ENCODE measurements at places on chromosomes 13 and 19. TPM values are rescaled to one million over a fixed set of nuclear protein-coding genes. Genes with fewer than 3 reads are reported as not detected.
A peak's percentile ranks its signal among the peaks of the same experiment; 100 is the strongest.

GRCh38 chr19:3387645-3388589, 21.5 kb downstream of the NFIC start:
- peak; percentile 92 for DNase-seq

DNA sequence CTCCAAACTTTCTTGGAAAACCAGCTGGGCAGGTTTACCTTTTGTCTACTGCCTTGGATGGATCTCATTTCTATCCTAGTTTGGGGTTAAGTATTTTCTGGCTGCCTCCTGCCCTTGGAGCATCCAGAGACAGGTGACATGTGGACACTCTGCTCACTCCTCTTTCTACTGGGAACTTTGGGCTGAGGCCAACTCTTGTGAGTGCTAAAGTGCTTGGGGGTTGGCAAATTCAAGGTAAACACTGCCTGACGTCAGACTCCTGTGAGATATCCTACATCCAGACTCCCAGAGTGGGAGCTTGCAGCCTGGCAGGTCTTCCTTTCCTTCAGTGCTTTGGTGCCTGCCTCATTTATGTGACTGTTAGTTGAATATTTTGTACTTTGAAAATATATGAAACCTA, 388.1 kb downstream of the KCNRG start:
- DNase-seq: no peak

STRN4 gene
- total RNA-seq: 90.0 TPM

- no peak for DNase-seq
These were observed 113.7 kb downstream of the VWA8 start for GRCh38 chr13:41847216-41847615.

SPACA6 gene
- 4.3 TPM for total RNA-seq

NEK5 gene
- 0.25 TPM for total RNA-seq

- no peak for DNase-seq
These were observed 1122.8 kb upstream of the ATXN8OS start for GRCh38 chr13:68984688-68985319.

DNA sequence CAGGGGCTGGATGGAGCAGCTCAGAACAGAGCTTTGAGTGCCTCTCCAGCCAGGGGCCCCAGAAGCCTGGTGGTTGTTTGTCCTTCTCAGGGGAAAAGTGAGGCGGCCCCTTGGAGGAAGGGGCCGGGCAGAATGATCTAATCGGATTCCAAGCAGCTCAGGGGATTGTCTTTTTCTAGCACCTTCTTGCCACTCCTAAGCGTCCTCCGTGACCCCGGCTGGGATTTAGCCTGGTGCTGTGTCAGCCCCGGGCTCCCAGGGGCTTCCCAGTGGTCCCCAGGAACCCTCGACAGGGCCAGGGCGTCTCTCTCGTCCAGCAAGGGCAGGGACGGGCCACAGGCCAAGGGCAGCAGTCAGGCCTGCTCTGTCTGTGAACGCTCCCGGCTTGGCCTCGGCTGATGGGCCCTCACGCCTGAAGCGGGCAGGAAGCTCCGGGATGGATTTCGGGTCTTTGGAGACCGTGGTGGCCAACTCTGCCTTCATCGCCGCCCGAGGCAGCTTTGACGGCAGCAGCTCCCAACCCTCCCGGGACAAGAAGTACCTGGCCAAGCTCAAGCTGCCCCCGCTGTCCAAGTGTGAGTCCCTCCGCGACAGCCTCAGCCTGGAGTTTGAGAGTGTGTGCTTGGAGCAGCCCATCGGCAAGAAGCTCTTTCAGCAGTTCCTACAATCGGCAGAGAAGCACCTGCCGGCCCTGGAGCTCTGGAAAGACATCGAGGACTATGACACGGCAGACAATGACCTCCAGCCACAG, at the start of gene GRK1:
Gene GRK1, plus strand, starts transcription at position 269 of the 751 bp plus-strand sequence. Its CDS starts 168 bp downstream, at position 437.
- DNase-seq: no peak

DNA sequence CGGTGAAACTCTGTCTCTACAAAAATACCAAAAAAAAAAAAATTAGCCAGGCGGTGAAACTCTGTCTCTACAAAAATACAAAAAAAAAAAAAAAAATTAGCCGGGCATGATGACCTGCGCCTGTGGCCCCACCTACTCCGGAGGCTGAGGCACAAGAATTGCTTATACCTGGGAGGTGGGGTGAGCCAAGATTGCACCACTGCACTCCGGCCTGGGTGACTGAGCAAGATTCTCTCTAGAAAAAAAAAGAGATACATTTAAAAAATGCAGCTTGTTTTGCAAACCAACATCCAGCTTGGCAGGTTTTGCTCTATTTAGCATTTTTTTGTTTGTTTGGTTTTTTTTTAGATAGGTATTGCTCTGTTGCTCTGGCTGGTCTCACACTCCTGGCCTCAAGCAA, 6.7 kb upstream of the PGPEP1 start:
- DNase-seq: no peak

DNA sequence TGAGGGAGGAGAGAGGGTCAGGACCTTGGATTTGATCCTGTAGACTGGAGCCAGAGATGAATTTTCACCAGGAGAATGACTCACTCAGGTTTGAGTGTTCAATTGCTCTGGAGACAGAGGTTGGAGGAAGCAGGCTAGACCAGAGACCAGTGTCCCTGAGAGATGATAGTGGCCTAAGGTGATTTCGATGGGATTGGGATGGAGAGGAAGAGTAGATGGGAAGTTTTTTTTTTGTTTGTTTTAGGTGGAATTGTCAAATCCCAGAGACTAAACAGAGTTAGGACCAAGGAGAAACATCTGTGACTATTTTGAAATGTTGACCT, 2.3 kb downstream of the CEBPG start:
- DNase-seq: no peak

GRCh38 chr13:110351636-110352420, 44.7 kb downstream of the COL4A2 start:
- no peak for DNase-seq

GRCh38 chr19:30431591-30431990, 59.4 kb downstream of the ZNF536 start:
- no peak for DNase-seq

GRCh38 chr13:73849292-73849691, 284.9 kb downstream of the KLF12 start:
- no peak for DNase-seq

EBI3 gene
- 1.6 TPM for total RNA-seq

DNA sequence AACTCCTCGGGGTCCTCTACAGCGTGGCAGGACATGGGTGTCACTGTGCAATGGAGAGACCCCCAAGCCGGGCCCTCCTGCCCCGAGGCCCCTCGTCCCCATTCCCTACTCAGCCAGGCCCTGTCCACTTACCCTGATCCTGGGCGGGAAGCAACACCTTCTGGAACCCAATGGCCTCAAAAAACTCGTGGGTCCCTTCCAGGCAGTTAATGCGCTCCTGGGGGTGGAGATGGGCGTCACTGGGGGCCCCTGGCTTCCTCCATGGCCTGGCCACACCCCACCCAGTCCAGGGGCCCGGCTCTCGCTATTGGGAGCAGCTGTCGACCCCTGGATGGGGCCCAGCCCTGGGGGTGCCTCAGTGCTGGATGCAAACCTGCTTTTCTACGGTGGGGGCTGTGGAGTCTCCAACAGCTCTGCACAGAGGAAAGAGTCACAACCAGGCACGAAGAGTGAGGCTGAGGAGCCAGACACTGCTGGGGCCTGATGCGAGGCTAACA, 10.8 kb downstream of the UBXN6 start:
- no peak for DNase-seq

IGFL1 gene
- not detected for total RNA-seq

GRCh38 chr13:28563609-28564008, 68.7 kb upstream of the FLT1 start:
- no peak for DNase-seq

- no peak for DNase-seq
These were observed 62.1 kb downstream of the KLF2 start for GRCh38 chr19:16386619-16387240.

TPM4 gene
- total RNA-seq: 261 TPM
